ENCODE measurements at places on chromosomes 2 and 18.

DNA sequence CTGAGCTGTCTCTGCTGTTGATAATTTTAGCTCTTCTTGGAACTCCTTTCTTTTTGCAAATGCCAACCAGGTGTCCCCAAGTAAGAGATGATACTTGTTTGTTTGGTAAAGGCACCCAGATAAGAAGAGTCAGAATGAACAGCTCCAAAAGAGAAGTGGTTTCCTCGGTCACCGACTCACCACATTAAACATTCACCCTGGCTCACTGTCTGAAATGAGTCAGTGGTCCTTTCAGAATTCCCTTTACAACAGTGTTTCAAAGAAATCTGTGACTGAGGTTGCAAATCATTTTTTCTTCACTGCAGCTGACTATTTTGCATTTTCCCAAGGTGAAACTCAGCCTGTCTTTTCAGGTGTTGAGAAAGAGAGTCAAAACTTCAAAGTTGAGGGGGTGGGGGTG, 16.2 kb upstream of the CXCR4 start:
- DNase-seq, result peak; percentile 61

DNA sequence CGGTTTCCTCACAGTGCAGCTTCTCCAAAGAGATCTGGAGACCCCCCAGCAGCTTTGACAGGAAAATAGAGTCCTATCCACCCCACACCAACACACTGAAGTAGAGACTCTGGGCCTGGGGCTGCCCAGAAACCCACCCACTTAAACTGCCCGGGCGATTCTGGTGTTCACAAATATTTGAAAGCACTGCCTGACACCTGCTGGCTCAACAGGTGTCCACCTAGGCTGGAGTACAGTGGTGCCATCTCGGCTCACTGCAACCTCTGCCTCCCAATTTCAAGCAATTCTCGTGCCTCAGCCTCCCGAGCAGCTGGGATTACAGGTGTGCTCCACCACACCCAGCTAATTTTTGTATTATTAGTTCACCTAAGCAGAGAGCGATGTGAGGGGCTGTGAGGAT, 5.3 kb downstream of the STEAP3 start:
- DNase-seq, result no peak

- DNase-seq, result no peak
Measured at GRCh38 chr18:8980496-8980895, 122.0 kb upstream of the NDUFV2 start.

DNA sequence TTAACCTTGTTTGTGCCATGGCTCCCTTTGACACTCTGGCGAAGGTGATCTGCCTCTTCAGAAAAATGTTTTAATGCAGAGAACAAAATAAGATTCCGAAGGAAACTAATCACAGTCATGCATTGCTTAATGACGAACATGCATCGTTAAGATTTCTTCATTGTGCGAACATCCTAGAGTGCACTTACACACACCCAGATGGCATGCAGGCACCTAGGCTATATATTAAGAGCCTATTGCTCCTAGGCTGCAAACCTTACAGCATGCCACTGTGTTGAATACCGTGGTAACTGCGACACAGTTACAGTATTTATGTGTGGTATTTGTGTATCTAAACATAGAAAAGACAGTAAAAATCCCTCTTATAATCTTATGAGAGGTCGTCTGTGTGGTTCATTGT, 8.3 kb downstream of the ASAP2 start:
- DNase-seq, result no peak

- DNase-seq, result peak; percentile 49
Measured at GRCh38 chr2:233081232-233081730, 21.1 kb downstream of the INPP5D start.

DNA sequence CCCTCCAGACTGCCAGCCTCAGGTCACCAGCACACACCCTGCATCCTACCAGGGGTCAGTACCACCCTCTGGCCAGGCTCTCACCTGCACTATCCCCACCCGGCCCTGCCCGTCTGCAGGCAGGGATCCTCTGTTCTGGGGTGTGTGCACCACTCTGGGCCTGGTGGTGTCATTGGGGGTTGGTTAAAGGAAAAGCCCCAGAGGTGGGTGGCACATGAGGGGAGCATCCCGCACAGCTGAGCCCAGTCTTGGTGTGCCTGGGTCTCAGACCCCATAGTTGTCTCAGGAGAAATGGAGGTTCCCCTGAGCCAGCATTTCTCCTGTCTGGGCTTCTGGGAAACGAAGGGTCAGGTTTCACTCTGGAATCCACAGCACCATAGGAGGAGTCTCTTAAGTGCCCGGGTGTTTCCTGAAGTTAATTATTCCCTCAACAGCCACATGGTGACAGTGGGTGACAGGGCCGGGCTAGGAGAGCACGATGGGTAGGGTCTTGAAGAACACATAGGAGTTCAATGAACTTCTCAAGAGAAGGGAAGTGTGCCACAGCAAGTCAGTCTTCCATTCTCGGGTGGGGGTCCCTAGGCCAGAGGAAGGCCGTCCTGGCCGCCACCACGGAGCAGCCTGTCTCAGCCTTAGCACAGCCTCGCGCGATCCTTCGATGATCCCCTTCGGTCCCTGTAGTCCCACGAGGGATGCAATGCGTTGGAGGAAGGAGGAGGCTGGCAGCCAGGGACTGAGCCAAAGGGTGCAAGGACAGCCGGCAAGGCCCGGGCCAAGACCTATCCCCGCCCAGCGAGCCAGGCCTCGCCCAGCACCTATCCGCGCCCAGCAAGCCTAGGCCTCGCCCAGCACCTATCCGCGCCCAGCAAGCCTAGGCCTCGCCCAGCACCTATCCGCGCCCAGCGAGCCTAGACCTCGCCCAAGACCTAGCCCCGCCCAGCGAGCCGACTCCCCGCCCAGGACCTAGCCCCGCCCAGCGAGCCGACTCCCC, 1.1 kb upstream of the FARP2 start:
- peak; percentile 83 for DNase-seq

DNA sequence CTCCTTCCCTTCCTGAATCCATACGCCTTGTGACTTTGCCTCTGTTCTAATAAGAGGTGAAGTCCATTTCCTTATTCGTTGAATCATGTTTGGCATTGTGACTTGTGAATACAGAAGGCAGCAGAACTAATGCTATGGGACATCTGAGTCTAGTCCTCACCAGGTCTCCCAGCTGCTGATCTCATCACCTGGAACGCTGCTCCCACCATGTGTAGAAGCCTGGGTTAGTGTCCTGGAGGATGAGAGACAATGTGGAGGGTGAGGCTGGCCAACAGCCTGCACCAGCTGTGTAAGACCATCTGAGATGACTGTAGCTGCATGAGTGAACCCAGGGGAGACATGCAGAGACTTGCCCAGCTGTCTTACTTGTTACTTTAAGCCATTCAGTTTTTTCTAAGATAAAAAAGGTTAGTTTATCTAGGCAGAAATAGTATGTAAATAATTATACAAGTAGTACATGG, 3.5 kb upstream of the HAAO start:
- DNase-seq, result no peak

DNA sequence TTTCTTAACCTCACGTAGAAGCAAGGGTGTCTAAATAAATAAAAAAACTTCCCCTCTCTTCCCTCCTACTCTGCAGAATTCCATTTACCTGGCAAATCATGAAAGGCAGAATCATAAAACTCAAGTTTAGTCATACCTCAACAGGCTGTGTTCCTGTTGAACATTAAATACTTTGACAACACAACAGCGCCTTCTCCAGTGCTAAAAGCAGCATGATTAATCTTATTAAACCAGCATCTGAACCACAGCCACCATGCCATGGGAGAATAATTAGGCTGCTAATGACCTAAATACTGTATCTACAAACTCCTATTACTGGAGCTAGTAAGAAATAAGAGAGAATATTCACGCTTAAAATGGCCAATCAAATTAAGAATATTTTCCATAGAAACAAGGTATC, 68.1 kb downstream of the CDH2 start:
- DNase-seq, result no peak

- DNase-seq, result no peak
Measured at GRCh38 chr2:205869439-205869838, 187.1 kb downstream of the NRP2 start.

GRCh38 chr2:22697054-22697788, 687.8 kb upstream of the KLHL29 start:
- DNase-seq, result no peak

- DNase-seq, result no peak
Measured at GRCh38 chr2:98560256-98560771, 48.0 kb downstream of the COA5 start.

DNA sequence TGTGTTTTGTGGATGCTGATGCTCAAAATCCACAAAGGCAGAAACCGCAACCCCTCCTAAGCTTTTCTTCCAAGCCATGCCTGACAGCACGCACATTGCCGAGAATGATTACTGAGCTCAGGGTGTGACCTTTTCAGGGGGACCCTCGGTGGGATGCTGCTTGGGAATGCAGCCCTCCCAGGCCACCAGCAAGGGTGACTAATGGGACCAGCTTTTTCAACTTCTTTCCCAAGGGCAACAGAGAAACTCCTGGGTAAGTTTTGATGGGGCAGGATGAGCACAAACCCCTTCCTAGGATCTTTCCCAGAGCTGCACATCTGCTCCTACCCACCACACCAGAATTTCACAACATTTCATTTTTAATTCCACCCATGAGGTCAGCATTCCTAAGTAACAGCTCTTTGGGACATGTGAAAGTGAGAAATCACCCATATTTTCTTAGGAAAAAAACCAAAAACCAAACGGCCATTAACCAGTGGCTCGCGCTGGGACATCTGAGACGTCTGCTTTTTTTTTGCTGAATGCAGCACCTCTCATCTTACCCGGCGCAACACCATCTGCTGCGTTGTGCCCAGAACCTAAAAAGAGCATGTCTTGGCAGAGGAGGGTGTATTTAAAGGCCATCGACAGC, 119.0 kb downstream of the ARL4C start:
- DNase-seq, result no peak

GRCh38 chr2:46982351-46983064, 66.9 kb upstream of the MCFD2 start:
- DNase-seq, result no peak

DNA sequence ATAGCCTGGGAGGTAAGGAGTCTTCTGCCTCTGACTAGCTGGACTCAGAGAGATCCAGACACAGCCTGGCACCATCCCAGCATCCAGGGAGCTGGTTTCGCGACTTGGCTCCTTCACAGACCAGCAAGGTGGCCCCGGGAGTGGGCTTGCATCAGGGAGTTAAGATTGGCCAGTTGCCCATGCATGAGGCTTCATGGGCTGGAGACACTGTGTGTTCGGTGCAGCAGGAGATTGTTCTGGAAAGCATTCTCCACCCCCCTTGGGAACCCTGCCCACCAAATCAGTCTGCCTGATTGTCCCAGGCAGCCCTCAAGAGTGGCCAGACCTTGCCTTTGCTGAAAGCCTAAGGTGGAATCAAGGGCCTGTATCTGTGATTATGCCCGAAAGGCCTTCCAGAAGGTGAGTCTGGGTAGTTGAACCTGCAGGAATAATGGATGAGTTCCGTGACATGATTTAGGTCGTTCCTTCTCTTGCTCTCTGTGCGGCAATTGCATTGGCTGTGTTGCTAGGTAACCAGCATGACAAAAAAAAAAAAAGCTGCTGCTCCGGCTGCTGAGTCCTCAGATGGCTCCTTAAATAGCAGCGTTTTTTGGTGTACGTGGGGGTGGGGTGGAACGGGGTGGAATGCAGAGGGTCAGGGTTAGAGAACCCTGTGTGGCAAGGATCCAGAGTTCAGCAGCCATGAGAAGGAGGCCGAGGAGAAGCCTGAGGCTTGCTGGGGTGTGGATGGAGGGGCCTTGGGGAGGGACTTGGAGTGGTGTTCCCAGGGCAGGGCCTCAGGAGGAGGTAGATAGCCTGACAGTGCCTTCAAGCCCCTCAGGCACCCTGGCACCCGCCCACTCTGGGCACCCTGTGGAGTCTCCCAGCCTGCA, 93.0 kb upstream of the MCFD2 start:
- no peak for DNase-seq

DNA sequence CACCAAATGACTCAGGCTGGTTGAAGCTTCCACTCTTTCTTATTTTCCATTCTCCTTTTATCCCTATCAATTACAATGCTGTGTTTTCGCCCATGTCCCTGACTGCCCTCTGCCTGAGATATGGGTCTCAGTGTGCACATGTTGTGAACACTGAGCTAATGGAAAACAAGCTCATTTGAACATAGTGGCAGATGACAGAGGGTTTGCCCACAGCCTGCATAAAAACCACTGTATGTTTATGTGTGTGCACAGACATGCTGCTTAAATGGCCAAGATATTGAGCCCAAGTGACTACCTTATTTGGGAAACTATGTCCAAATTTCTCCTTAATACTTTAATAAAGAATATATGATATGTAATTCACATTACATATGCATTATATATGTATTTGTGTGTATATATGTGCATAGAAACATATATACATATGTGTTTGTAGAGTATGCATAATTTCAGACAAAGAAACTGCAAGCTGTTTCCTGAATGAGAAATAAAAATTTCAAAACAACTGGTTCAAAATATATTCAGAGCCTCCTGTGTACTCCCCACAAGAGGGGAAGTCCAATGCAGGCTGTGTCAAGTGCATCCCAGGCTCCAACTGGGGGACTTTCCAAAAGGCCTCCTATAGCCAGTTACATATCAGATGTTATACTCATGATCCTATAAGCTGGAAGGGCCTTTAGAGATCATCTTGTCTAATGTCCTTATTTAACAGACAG, 92.7 kb upstream of the CD302 start:
- DNase-seq, result peak; percentile 43

DNA sequence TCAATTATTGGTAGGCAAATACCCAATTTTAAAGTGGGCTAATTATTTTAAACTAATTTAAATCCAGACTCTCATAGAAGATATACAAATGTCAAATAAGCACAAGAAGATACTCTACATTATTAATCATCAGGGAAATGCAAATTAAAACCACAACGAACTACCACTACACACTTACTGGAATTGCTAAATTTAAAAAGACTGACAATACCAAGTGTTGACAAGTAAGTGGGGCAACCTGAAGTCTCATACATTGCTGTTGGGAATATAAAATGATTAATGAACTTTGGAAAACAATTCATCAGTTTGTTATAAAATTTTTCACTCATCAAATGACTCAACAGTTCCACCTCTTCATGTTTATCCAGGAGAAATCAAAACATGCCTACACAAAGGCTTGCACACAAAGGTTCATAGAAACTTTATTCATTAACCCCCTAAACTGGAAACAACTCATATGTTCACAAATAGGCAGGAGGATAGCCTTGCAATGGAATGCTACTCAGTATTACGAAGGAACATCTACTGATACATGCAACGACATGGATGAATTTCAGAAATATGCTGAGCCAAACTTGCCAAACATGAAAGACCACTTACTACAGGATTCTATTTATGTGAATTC, 120.8 kb downstream of the MCFD2 start:
- DNase-seq, result no peak

DNA sequence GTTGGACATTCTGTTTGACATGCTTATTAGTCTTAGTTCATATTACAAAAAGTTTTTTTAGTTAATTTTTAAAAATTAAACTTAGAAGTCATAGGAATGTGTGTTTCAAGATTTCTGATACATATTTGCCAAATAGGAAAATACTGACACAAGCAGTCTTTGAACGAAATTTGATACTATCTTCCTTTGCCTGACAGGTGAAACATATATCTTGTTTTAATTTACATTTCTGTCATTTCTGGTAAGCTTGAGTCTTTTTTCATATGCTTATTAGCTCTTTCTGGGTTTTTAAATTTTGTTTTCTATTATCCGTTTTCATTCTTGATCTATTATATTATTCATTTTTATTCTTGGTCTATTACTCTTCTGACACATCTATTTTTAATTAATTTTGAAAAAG, 24.5 kb downstream of the ITGAV start:
- no peak for DNase-seq

Data from CD4-positive, alpha-beta T cell treated with Interleukin-1 beta for 1 hour (primary cell).